ENCODE measurements at places on chromosomes 6 and 20.
A peak's percentile ranks its signal among the peaks of the same experiment; 100 is the strongest.

- DNase-seq, result no peak
Observed at GRCh38 chr6:3635482-3635881, 116.0 kb downstream of the PXDC1 start.

DNA sequence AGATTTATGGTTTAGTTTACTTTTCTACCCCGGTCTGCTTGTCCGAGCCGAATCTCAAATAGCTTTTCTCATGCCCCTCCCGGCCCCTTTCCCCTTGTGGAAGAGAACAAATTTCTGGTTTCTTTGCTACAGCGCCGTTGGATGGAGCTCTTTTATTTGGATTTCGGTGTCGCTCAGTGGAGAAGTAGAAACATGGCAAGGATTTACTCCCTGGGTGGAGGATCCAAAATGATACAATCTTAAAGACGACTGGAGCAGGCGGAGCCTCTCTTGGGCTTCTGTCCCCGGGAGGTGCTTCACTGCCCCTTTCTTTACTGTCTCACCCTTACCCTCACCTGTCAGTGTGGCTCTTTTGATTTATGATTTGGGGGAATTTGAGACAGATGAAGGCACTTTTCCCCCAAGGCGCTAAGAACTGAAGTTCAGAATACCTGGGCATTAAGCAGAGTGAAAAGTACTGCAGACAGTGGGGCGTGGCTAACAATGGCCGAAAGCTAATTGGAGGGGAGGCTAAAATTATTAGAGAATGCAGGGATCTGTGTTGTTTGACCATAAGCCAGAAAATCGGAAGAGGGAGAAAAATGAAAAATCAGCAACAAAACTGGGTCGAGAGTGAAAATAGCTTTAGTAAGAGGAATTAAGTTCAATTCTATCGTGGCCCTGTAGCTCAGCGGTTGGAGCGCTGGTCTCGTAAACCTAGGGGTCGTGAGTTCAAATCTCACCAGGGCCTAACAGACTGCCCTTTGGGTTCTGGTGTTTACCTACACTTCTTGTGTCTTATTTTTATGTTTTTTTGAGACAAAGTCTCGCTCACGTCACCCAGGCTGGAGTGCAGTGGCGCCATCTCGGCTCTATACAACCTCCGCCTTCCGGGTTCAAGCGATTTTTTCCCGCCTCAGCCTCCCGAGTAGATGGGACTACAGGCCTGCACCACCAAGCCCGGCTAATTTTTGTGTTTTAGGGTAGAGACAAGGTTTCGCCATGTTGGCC, 145.1 kb upstream of the ZNF184 start:
- DNase-seq, result no peak

- DNase-seq, result no peak
Observed at GRCh38 chr6:78492351-78493017, 374.9 kb upstream of the IRAK1BP1 start.

GRCh38 chr6:22098601-22099031, 198.2 kb downstream of the PRL start:
- DNase-seq, result peak; percentile 37

GRCh38 chr6:118509009-118509617, 39.0 kb upstream of the PLN start:
- DNase-seq, result no peak

- no peak for DNase-seq
Observed at GRCh38 chr6:52640170-52640569, 30.7 kb upstream of the TMEM14A start.

DNA sequence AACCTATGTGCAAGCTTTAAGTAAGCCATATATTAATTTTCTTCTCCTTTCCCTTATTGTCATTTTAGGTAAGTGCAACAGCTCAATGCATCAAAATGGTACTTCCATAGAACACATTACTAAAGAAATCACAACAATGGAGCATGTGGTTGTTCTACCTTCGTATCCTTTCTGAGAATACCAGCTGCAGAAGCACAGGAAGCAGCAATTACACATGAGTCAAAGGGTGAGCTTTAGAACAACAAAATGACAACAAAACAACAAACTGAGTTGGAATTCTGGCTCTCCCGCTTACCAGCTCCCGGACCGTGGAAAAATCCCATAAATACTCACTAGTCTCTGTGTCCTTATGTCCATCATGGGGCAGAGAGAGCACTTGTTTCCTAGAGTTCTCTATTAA, 108.9 kb downstream of the BCAS1 start:
- DNase-seq, result no peak

GRCh38 chr6:12331474-12331873, 41.3 kb downstream of the EDN1 start:
- DNase-seq, result no peak

GRCh38 chr6:34667481-34668238, 28.9 kb downstream of the ILRUN start:
- no peak for DNase-seq

DNA sequence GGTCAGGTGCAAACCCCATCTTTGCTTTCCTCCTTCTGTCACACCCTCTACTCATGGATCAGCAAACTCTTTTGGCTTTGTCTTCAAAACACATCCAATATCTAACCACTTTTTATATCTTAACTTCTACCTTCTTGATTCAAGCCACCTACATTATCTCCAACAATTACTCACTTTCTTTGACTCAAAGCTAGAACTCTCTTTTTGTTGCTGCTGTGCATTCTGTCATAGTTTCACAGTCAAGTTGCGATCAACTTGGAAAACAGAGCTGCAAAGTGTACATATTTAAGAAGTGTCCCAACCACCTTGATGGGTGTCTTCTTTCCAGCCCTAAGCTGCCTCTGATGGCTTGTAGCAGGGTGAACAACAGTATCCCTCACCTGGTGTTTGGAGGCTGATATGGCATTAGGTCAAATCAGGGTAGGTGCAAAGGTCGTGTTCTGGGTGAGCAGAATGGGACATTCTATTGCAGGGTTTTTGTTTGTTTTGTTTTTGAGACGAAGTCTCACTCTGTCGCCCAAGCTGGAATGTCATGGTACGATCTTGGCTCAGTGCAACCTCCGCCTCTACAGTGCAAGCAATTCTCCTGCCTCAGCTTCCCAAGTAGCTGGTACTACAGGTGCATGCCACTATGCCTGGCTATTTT, 43.4 kb upstream of the RALGAPA2 start:
- no peak for DNase-seq

GRCh38 chr20:37529214-37529967, 1.7 kb upstream of the BLCAP start:
- DNase-seq, result no peak

- DNase-seq, result no peak
Observed at GRCh38 chr20:34530342-34530741, 14.1 kb downstream of the DYNLRB1 start.

DNA sequence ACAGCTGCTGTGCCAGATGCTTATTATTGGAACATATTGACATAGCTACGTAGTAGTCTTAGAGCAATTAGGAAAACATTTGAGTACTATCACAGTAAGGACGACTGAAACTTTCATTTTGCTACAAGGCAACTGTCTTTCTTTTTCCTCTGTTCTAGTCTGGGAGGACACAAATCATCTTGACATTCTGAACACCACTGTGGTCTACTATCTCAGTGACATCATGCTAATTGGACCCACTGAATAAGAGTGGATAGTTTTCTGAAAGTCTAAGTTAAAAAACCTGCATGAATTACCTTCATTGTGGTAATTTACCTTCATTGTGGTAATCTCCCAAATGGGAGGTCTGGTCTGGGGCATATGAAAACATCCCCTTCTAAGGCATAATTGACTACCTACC, 163.3 kb upstream of the MOCS1 start:
- DNase-seq, result no peak

GRCh38 chr6:57222743-57223077, 603 bp upstream of the RAB23 start:
- no peak for DNase-seq

DNA sequence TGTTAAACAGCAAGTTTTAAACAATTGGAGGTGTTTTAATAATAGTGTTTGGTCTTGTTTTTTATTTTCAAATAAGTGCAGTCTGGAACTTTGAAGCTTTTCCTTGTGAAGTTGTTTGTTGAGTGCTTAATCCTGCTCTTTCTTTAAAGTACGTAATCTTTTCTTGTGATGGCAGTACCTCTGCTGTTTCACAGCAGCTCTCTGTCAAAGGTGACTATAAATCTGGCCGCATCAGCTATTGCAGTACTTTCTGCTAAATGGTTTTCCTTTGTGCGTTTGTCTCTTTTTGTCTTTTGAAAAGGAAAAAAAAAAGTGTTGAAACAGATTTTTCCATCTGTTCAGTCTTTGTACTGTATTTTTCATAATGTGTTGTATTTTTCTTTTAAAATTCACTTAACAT, 12.7 kb downstream of the STXBP5 start:
- no peak for DNase-seq

DNA sequence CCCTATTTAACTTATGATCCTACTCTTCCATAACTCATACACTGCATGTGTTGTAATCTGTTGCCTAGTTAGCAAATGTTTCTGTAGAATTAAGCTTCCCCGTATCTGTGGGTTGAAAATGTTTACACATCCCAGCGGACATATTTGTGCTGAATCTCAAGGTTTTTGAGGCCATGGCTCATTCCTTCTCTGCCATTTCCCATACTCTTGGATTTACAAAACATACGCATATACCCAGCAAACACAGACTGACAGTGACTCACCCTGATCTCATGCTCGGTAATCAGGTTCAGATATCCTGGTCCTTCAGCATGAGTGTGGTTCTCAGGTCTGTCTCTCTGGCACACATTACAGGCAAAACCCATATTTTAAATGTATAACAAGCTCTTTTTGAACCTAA, 58.7 kb downstream of the AGPAT4 start:
- DNase-seq, result no peak

DNA sequence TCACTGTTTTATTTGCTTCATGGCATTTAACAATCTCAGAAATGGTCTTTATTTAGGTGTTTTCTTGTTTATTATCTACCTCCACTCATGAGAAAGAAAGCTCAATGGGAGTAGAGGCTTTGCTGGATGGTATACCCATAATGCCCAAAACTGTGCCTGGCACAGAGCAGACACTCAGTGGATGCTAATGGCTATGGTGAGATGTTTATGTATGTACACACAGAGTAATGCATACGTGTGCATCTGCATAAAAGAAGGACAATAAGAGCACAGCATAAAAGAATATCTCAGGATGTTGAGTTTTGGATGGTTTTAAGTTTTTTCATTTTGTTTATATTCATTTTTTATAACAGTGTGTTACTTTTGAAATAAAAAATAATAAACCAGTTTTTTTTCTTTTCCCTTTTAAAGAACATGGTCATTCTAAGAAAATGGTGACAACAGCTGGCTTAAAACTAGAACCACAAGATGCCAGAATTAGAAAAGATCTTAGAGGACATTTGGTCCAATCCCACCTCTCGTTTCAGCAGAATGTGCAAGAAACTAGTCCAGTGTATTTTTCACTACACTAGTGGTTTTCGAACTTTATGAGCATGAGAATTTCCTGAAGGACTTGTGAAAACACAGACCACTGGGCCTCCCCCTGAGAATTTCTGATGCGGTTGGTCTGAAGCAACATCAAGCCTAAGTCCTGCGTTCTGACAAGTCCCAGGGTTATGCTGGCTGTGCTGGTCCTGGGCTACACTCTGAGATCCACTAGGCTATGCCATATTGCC, 131.9 kb downstream of the FYN start:
- DNase-seq, result no peak

DNA sequence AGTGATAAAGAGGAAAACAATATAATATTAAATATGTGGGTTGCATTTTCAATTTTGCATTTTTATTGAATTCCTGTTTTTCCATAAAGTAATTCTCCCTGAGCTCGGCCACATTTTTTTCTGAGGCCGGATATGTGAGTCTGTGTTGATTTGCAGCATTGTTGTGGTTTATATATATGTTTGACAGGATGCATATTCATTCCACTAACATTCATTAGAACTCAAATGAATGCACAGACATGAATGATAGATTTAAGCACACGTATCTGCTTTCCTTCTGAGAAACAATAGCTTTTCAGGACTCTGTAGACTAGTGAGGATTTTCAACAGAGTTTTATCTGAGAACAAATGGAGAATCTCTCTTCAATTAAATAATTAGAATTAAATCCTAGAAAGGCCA, 10.6 kb upstream of the EXOC2 start:
- DNase-seq, result no peak

GRCh38 chr20:16438100-16438499, 135.1 kb downstream of the KIF16B start:
- DNase-seq, result no peak

DNA sequence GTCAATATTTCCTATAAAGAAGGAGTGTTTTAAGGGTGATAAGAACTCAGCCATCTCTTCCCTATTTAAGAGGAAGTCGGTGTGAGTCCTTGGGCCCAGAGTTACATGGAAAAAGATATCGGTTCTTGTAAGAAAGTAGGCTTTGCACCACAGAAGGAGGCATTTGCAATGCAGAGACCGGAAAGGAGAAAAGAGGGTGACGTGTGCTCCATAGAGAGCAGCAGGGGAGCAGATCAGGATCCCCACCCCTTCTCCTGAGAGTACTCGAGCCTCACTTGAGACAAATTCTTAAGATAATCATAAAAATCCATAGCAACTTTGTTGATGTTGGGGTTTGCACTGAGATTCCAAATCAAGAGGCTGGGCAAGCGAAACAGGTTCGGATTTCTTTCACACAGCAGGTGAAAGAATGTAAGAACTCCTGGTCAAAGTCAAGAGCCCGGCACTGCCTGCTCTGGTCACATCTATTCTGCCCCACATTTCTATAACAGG, 27.8 kb downstream of the FOXA2 start:
- DNase-seq, result no peak

GRCh38 chr20:37438464-37439222, 82.4 kb upstream of the NNAT start:
- DNase-seq, result no peak

DNA sequence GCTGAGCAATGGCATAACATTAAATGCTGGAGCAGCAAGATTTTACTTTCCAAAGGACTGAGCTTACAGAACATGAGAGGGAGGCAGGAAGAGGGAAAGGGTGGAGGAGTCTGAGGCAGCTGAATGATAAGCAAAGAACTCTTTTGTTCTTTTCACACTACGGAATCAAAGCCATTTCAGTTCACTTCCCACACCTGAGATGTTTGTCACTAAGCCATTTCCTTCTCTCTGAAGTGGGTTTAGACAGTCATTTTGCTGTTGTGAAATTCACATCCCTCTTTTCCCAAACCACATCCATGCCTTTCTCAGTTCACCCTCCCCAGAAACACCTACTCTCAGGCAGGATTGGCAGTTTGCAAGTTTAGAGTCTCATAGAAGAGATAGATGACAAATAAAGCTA, 267.9 kb downstream of the ADGRG6 start:
- DNase-seq, result no peak

GRCh38 chr20:38094373-38094891, 60.9 kb downstream of the RPRD1B start:
- no peak for DNase-seq

- no peak for DNase-seq
Observed at GRCh38 chr6:124738482-124738881, 223.8 kb upstream of the RNF217 start.

DNA sequence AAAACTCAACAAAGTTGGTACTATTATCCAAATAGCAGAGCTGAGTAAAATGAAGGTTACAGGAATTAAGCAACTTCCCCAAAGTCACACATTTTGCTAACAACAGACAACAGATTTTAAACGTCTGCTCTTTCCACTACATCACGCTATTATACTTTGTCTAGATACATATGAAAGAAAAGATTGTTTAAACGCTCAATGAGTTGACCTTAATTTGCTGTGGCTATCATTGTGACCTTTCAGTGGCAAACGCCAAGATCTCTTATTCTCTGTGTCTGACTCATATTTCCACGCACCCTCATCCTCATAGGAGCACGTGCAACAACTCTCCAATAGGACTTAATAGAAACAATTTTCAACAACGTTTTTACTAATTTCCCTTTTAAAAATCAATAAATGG, 540.1 kb downstream of the MAFB start:
- no peak for DNase-seq

All from NCI-H1930 (cell line).